ENCODE measurements at places on chromosomes 7 and 10. TPM values are rescaled to one million over a fixed set of nuclear protein-coding genes. Genes with fewer than 3 reads are reported as not detected.

- no peak for DNase-seq
Observed at GRCh38 chr7:78765943-78766729, 687.3 kb downstream of the MAGI2 start.

- no peak for DNase-seq
Observed at GRCh38 chr10:35079763-35080162, 10.4 kb downstream of the CUL2 start.

- no peak for DNase-seq
Observed at GRCh38 chr7:131455001-131455400, 101.4 kb downstream of the PODXL start.

DNA sequence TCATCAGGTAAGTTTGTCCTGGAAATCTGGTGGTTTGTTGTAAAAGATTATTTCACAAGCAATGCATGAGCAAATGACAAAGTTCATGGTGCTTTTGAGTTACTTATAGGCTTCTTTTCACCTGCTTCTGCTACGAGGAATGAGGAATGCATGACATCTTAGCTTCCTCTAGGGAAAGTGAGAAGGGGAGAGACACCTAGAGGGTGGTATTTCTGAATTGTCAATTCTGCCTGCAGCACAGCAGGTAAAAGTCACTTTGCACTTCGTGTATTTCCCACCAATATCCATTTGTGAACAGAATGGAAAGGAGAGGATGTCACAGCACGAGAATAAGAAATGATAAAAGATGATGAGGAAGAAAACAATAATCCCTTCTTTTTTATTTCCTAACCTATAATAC, 153.4 kb upstream of the FEZF1 start:
- no peak for DNase-seq

GRCh38 chr7:87919875-87920274, 14.2 kb upstream of the ADAM22 start:
- DNase-seq: no peak

- no peak for DNase-seq
Observed at GRCh38 chr7:24656608-24657007, 83.4 kb downstream of the PALS2 start.

DNA sequence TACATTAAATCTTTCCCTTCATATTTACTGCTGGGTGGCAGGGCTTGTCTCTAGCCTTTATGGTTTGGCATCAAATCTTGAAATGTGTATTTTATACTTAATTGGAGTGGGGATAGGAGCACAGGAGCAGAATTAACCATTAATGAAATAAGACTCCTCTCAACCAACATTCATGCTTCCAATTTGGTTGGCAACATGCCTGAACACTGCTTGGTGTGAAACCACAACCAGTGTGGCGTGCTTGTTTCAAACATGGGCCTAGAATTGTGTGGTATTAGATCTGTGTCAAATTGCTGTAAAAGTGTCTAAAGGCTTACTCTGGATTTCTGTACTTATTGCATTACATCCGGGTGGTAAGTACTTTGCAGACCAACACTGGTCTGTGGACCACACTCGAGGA, 25.1 kb upstream of the VPS41 start:
- DNase-seq: no peak

The CRYGN gene
- total RNA-seq: not detected

- no peak for DNase-seq
Observed at GRCh38 chr7:140017543-140017942, 45.2 kb downstream of the PARP12 start.

- DNase-seq: no peak
Observed at GRCh38 chr10:103613616-103614015, 120.1 kb downstream of the NEURL1 start.

The MRC1 gene
- not detected for total RNA-seq

DNA sequence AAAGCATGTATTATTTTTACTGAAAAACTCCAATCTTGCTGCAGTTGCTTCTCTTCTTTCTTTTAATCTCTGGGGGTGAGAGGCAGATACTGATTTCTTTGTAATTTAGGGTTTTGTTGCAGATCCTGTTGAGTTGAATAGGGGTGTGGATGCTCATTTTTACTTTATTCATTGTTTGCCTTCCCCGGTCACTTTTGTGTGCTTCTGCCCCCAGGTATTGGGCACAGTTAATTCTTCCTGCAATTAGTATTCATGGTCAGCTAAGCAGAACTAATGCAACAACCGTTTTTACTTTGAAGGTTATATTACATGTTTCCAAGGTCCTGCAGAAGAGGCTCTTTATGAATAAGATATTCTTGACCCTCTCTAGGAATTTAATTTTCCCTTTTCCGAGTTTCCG, 96.4 kb downstream of the BUB3 start:
- no peak for DNase-seq

Data from activated naive CD4-positive, alpha-beta T cell treated with anti-CD3 and anti-CD28 coated beads for 36 hours (primary cell).